ENCODE measurements at places on chromosomes 4 and X.

DNA sequence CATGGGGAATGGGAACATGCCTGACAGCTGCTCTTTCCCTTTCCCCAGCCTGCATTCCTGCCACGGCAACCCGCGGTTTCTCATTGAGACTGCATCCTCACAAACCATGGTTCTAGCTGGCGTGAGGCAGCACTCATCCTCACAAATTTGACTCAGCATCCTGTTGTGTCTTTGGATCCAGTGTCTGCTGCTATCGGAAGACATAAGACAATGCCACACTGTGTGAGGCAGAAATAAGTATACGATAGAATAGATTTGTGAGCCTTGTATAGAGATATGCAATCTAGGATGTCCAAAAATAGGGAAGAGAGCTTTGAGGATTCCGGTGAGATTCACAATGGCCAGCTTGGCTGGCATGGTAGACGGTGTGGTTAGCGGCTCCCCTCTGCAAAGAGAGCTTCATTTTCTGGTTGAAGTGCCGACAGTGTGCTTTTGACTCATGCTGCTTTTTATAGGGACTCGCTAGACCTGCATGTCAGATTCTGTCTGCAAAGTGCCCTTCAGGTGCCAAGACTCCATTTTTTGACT, 161.3 kb upstream of the PSAPL1 start:
- DNase-seq, result peak; percentile 56

DNA sequence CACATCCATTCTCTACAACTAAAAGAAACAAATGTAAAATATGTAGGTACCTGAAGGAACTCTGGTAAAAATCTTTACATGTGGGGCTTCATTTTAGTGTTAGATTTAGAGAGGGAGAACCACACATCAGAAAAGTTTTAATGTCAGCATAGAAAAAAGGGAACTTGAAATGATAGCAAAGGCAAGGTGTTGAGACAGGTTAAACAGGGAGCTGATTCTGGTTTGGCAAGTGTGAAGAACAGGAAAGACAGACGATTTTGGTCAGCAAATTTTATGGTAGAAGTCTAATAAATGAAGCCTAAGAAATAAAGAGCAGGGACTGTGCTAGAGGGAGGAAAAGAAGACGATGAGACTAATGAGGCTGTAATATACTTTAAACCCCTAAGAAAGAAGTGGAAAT, 67.6 kb upstream of the COX18 start:
- no peak for DNase-seq

DNA sequence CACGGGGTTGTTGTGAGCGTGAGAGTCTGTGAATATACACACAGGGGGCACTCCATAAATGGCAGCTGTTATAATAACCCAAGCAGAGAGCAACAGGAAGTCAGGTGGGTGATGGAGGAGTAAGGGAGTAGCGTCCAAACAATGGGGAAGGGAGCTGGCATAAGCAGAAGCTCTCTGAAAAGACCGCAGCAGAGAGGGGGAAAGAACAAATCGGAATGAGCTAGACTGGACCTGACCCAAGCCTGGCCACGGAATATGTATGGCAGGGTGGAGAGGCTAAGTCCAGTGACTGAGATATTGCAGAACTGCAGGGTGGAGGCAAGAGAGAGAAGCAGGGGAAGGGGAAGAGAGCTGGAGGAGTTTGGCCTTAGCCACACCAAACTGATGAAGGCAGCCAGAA, 6.5 kb upstream of the GJB1 start:
- DNase-seq, result no peak

GRCh38 chr4:6085028-6085690, 66.9 kb upstream of the C4orf50 start:
- DNase-seq, result no peak

- DNase-seq, result no peak
Observed at GRCh38 chr4:184032091-184032490, 127.0 kb downstream of the STOX2 start.

- DNase-seq, result no peak
Observed at GRCh38 chr4:11912886-11913285, 484.2 kb upstream of the HS3ST1 start.

GRCh38 chr4:73741031-73741749, 821 bp downstream of the CXCL8 start:
- DNase-seq, result no peak

DNA sequence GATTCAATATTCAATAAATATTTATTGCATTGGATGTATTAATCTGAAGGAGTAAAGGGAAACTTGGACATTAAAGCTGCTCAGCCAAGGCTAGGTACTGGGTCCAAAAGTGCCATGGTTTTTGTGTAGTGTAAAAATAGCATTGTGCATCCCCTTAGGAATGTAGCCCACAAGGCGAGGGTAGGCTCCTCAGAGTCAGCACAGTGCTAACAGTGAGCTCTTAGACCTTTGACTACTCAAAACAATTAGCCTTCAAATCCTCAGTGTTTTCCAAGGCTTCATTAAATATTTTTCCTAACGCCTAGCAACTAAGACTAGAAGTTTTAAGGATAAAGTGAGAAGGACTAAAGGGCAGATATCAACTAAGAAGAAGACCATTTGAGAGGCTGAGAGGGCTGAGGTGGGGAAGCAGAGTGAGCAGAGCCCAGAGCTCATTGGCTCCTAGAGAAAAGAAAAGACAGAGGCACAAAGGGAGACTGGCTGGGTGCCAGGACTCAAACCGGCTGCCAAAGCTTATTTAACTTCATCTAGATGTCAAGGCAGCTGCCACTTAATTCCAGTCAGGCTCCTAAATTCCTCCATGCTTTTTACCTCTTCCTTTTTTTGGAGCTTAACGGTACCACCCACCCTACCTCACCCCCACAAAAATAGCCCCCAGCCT, 17.0 kb downstream of the PRKG2 start:
- peak; percentile 27 for DNase-seq

DNA sequence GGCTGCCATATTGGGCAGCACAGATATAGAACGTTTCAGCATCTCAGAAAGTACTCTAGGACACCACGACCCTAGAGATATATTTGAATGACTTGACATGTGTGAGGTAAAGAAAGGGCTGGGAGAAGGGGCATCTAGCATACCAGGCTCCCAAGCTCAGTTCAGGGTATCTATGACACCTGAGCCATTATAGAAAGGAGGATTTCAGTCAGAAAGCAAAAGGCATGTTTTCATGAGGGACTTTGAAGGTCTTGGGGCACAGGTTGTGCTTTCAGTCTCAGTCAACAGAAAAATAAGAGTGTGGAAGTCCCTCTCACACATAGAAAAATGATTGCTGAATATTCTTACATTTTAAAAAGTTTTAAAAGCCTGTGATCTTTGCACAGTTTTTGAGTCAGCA, 51.6 kb downstream of the NIPAL1 start:
- DNase-seq, result no peak

DNA sequence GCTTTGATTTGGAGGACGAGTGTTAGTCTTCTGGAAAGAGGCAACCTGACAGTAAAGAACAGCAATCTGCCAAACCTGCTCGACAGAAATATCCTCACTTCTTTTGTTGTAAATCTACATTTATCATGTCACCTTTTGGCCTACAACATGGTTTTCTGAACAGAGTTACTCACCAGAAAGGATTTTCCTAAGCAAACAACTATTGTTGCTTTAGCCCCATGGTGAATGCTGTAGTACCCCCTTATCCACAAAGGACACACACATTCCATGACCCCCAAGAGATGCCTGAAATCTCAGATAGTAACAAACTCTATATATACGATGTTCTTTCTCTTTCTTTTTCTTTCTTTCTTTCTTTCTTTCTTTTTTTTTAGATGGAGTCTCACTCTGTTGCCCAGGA, 42.7 kb downstream of the TMEM150C start:
- DNase-seq, result no peak

DNA sequence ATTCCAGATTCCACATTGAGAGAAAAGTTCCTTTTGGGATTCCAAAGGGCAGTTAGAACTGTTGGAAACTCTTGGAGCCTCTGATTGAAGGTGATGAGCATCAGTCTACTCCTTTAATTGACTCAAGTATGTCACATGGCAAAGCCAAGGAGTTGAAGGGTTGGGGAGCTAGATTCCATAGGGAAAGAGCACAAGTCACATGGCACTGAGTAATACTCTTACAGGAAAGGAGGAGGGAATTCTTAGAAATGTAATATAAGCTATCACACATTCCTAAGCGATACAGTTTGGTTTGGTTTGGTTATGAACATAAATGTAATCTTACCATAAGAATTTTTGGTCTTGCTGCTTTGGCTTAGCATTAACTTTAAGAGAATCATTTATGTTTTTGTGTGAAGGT, 15.7 kb downstream of the SPCS3 start:
- no peak for DNase-seq

- DNase-seq, result no peak
Observed at GRCh38 chr4:52685316-52685715, 26.2 kb upstream of the USP46 start.

- no peak for DNase-seq
Observed at GRCh38 chr4:174815282-174815681, 13.8 kb downstream of the GLRA3 start.

DNA sequence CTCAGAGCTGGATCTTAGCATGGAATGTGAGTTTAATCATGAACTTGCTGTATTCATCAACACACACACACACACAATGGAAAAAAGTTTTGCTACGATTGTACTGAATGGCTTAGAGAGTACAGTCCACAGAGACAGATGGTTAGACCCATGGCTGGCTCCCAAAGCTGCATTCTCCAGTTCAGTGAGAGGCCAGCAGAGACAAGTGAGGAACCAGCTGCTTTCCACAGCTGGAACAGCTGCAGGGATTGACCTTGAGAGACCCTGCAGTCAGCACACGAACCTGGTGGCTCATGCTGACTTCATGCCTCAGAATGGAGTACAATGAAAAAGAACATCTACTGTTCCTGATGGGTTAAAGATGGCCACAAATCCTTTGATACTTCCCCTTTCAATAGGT, 94.5 kb downstream of the DHX15 start:
- DNase-seq, result peak; percentile 33

- no peak for DNase-seq
Observed at GRCh38 chr4:2799971-2800690, 7.2 kb downstream of the SH3BP2 start.

DNA sequence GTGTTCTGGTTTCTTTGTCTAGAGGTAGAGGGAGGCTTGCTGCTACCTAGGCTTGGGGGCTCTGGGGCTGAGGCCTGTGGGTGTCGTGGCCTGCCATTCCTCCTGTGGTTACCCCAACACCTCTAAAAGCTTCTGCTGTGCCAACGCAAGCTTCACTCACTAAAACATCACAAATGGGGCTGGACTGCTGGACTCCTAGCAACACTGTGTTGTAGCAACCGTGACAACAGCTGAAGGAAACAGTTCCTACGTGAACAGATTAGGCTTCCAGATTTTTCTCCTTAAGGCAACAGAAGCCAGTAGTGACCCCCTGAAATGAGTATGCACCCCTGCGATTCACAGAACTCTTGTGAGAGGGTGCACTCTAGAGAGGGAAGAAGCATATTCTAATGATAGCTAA, 138.3 kb upstream of the TEX13D start:
- DNase-seq, result peak; percentile 36

- peak; percentile 43 for DNase-seq
Observed at GRCh38 chrX:100648458-100649417, 4.7 kb downstream of the SRPX2 start.

- peak; percentile 54 for DNase-seq
Observed at GRCh38 chrX:3345281-3346191, 916 bp downstream of the MXRA5 start.

DNA sequence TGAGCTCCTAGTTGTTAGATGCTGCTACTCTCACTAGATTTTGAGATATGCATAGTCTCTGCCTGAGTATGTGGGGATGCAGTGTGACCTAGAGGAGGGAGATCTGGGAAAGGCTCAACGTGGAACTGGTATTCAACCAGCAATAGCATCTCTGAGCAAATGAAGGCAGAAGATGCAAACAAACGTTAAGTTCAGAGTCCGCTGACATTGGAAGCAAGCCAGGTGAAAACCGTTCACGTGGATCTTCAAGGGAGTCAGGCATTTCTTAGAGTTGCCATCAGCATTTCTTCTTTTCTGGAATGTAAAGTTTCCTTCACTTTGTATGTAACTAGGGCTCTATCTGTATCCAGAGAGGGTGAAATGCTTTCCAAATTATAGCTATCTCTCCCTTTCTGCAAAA, 59.9 kb downstream of the C4orf51 start:
- no peak for DNase-seq

DNA sequence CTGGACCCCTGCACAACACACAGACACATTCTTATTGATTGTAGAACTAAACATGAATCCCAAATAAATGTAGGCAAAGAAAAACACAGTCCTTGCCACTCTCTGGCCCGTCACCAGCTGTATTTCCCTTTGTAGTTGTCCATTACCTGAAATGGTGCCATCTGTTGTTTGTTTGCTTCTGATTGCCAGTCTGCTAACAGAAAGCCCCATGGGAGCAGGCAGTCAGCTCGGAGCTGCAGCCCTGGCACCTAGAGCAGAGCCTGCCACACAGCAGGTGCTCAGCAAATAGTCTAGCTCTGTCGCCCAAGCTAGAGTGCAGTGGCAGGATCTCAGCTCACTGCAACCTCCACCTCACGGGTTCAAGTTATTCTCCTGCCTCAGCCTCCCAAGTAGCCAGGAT, 28.9 kb downstream of the CPLX1 start:
- no peak for DNase-seq

DNA sequence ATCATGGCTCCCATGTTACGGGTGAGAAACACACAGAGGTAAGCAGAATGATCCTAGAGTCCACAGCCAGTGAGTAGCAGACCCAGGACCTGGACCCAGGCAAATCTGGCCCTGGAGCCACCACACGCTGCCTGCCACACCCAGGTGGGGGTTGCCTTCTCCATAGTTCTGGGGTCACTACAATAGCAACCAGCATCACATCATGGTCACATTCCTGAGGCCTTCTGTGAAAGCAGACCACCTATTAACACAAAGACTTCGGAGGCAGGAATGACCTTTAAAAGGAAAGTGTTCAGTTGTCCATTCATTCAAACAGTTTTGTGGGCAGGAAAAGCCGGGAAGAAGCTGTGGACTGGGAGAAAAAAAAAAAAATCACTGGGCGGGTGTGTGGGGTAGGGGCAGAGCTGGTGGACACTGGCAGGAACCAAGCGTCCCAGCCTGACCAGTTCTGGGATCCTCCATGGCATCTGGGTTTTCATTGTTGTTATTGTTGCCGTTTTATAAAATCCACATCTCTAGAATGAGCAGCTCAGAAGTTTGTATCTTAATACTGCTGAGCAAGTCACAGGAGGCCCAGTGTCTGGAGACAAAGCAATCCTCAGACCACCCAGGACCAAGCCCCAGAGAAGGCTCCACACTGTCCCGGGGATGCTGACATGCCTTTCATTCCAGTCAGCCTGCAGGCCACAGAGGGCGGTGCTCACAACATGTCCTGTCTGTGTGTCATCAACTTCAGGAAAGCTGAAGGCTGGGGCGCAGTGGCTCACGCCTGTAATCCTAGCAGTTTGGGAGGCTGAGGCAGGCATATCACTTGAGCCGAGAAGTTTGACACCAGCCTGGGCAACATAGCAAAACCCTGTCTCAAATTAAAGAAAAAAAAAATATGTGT, 67.0 kb downstream of the SEL1L3 start:
- peak; percentile 83 for DNase-seq

- DNase-seq, result no peak
Observed at GRCh38 chr4:95360906-95361695, 187.7 kb downstream of the UNC5C start.

DNA sequence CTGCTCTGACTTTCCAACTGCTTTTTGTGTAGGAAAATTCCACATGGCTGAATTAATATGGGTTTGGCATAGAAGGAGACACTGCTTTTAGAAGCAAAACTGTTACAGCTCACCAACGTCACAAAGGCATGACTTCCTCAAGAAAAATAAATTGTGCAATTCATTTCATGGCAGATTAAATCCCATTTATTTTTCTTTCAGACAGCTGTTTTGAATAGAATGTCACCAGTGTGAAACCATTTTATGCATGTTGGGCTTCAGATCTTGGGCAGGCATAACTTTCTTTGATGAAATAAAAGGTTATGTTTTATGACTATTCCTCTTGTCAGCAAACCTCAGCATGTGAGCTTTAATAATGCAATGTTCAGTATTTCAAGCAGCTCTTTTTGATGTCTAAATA, 542.8 kb downstream of the GALNTL6 start:
- DNase-seq, result peak; percentile 54
